Ecto neural progenitor cell (in vitro differentiated cells): ENCODE measurements at places on chromosomes 6 and 20.

- peak; percentile 93 for DNase-seq
These were observed at the start of gene ENPP5 for GRCh38 chr6:46170357-46171289. Gene ENPP5, minus strand, starts transcription at chr6:46170980. Its CDS starts 2,718 bp downstream, at chr6:46168262.

- DNase-seq, result no peak
These were observed 13.5 kb upstream of the LRP11 start for GRCh38 chr6:149877659-149878058.

- DNase-seq, result no peak
These were observed 23.5 kb downstream of the UQCC2 start for GRCh38 chr6:33688006-33688405.

GRCh38 chr6:3609388-3609787 is 142.1 kb downstream of the PXDC1 start:
- peak; percentile 27 for DNase-seq

- DNase-seq, result no peak
These were observed 49.3 kb downstream of the KCTD20 start for GRCh38 chr6:36492092-36492491.

DNA sequence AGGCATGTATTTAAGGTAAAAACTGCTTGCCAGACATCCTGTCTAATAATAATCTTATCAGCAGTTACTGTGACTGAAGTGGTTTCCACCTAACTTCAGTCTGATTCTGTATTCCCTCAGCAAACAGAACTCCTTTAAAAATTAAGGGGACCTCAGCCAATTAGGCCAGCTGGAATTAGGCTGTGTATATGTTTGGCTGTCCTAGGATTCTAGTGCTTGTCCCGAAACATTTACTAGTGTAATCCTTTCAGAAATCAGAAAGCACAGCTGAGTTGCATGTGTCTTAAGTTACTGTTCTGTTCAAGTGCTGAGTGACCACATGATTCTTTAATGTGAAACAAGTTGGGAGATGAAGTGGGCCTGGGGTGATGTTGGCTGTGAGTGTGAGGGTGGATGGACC is 120.9 kb upstream of the SUPT3H start:
- no peak for DNase-seq

DNA sequence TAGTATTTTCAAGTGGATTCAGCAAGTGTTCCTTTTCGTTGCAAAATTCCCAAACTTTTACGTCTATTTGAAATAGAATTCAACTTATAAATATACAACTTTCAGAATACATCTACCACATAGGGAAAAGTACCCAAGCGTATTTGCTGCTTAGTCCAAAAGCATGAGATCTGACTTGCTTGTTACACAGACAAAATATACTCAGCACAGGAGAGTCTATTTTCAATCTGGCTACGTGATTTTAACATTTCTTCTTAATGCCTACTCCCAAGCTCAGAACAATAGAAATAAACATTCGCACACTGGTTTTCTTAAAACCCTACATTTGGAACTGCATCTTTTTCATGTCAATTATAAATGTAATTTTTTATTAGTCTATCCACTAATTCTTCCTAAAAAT is 672 bp downstream of the PKHD1 start:
- no peak for DNase-seq
